Hematopoietic multipotent progenitor cell treated with erythropoietin and hydrocortisone succinate and interleukin-3 and kit ligand, for 6 days (in vitro differentiated cells): ENCODE measurements at places on chromosomes 5 and 9.

DNA sequence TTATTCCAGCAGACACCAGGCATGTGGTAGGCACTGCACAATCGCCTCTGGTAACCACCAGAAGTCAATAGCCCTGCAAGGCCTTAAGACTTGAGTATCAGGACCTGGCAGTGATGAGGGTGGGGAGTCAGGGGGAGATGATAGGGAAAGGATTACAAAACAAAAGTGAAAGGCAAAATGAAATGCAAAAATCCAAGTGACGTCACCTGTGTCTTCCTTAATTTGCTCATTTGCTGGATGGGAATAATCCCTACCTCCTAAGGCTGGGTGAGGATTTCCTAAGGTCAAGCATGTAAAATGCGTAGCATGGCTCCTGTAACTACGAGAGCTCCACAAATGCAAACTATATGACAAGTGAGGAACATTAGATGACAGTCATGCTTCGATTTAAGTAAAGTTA lies 58.4 kb downstream of the FOXI1 start:
- DNase-seq: no peak

DNA sequence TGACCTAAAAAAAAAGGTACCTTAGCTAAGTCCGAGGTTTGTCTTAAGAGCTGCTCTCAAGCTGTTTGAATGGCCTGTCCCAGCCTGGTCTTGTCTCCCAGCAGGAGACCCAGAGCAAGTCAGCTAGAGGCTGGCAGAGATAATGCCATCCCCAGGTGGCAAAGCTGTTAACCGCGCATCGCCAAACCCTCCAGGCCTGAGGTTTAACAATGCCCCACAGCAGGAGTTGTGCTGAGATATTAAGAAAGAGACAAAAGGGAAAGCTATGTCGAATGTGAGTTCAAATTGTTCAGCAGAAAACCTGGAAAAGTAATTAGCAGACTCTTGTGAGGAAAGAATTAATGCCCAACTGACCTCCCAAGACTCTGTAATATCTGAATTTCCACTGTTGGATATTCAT lies 187.1 kb downstream of the FSTL4 start:
- no peak for DNase-seq

DNA sequence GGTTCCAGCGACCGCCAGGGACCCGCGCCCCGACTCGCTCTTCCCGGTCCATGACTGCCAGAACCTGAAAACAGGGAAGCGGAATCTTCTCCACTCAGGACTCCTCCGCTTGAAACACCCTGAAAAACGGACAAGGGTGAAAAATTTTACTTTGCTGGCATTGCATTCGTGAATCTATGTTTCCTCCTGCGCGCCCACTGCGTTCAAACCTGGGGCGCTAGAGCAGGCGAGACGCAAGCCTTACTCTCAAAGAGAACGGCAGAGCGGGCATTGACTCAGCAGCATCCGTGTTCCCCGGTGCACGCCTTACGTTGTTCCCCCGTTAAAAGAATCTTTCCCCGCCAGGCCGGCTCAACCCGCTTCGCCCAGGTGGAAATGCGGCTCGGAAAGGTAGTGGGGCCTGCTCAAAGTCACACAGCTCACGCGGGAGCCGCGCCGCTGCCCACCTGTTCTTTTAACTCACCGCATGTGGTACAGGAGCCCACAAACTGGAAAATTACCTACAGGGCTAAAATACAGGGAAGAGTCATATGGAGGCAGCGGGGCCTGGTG lies 999 bp upstream of the DRD1 start:
- no peak for DNase-seq

- DNase-seq: peak; percentile 44
Observed at GRCh38 chr9:122053064-122053463, 40.0 kb downstream of the TTLL11 start.

DNA sequence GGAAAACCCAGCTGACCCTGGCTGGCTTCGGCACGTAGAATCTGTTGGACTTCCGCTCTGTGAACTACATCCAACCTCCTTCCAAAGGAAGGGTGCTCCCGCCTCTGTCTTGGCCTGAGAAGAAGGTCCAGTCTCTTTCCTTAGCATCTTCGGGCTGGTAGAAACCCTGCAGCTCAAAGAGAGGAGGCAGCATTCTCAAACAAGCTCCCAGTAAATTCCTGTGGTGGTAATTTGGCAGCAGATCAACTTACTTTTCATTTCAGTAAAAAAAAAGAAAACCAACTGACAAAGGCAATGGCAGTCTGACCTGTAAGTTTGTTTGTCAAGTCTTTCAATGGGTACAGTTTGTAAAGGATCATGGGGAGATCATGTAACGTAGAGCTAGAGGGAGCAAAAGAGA lies 176.7 kb downstream of the MED10 start:
- DNase-seq: no peak

- no peak for DNase-seq
Observed at GRCh38 chr5:106127341-106127781, 1543.4 kb downstream of the EFNA5 start.

- DNase-seq: no peak
Observed at GRCh38 chr9:109766351-109766750, 13.6 kb upstream of the PALM2AKAP2 start.

GRCh38 chr5:148259288-148259687 lies 9.3 kb upstream of the SPINK13 start:
- DNase-seq: no peak

- no peak for DNase-seq
Observed at GRCh38 chr5:10534561-10535530, 29.0 kb upstream of the ANKRD33B start.

- peak; percentile 79 for DNase-seq
Observed at GRCh38 chr5:56814963-56815657, at the start of gene MAP3K1. TSS of gene MAP3K1 (plus strand) at chr5:56815549. CDS start at chr5:56815574, 25 bp downstream.
